SK-N-DZ (cell line): ENCODE measurements at places on chromosomes 6 and 20.

DNA sequence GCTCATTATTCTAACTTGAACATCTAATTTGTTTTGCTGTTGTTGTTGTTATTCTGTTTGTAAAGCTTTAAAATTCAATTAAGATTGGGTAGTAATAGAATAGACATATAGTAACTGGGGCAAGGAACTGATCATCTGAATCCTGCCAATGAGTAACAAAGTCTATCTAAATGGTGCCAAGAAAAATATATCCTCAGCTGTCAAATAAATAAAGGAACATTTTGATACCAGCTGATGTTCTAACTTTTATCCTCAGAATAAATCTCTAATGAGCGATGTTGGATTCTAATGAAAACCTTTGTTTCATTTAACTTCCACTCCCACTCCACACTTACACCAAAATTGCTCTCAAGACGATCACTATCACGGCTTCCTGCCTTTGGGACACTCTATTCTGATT, 210.9 kb downstream of the TINAG start:
- no peak for DNase-seq

- no peak for DNase-seq
Measured at GRCh38 chr20:47981222-47981621, 195.9 kb upstream of the SULF2 start.

DNA sequence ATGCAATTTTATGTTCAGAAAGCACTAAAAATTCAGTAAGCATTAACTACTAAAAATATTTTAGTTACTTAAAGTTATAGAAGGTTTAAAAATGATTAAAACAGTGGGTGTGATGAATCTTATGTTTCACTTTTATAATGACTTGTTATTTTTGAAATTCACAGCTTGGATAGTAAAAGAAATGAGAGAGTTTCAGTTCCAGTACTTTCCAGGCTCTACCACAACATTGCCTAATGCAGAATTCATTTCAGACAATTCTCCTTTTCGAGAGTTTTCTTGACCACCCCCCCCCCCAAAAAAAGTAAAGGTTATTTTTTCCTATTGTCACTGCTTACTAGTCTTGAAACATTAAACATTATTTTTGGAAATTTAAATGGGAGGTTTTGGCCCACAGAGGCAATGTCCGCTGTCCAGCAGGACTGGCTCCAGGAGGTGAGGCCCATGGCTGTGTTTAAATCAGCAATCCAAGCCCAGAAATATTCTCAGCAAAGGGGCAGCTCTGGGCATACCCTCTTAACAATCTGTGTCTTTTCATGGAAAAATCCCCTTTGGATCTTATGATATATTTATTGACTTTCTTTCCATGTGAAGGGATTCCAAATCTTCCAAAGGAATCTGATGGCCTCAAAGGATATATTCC, 519.9 kb downstream of the MAFB start:
- DNase-seq, result no peak

DNA sequence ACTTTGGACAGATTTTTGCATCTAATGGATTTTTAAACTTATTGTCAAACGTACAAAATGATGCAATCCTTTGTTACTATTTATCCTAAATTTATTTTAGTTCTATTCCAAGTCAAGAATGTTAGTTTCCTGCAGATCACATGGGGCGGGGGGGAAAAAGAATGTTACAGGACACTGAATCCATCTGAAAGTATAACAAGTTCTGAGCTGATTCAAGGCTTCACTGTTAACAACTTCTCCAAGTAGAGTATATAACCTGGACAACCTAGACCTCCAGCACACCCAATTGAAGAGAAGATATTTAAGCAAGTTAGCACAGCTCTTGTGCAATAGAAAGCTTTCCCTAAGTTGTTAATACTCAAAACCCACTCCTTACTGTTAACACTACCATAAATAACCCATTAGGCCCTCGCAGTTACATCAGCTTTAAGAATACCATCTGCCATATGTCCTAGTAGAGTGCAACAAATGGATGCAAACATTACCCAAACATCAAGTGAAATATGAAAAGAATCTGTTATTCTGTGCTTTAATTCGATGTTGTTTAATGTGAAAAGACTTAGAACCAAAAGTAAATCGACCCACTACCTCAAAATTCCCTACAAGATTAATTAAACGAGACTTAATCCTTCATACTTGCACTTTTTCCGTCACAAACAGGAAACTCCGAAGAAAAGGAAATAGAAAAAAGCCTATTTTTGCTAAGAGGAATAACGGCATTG, 1.3 kb downstream of the SEC63 start:
- DNase-seq, result no peak

- no peak for DNase-seq
Measured at GRCh38 chr6:160996131-160996601, 4.6 kb downstream of the MAP3K4 start.

- DNase-seq, result no peak
Measured at GRCh38 chr6:109051301-109052017, 43.2 kb downstream of the SESN1 start.

- DNase-seq, result no peak
Measured at GRCh38 chr6:36207155-36207554, 10.6 kb downstream of the BRPF3 start.

- DNase-seq, result no peak
Measured at GRCh38 chr20:37296371-37296770, 6.9 kb downstream of the MANBAL start.

DNA sequence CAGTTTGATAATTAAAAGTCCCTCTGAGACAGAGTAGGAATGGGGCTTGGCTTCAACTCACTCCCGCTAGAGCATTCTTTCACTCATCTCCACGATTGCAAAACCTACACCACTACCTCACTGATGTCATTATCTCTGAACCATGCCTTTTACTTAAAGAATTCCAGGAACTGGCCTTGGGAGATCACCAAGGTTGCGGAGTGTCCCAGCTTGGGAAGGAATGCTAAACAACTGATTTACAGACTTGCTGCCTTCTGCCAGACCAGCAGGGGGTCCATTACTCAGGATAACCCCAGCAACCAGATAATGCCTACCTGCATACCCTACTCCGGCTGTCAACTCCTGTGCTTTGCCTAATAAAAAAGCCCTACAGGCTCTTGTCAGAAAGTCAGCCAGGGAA, 102.2 kb upstream of the RALGAPA2 start:
- no peak for DNase-seq

DNA sequence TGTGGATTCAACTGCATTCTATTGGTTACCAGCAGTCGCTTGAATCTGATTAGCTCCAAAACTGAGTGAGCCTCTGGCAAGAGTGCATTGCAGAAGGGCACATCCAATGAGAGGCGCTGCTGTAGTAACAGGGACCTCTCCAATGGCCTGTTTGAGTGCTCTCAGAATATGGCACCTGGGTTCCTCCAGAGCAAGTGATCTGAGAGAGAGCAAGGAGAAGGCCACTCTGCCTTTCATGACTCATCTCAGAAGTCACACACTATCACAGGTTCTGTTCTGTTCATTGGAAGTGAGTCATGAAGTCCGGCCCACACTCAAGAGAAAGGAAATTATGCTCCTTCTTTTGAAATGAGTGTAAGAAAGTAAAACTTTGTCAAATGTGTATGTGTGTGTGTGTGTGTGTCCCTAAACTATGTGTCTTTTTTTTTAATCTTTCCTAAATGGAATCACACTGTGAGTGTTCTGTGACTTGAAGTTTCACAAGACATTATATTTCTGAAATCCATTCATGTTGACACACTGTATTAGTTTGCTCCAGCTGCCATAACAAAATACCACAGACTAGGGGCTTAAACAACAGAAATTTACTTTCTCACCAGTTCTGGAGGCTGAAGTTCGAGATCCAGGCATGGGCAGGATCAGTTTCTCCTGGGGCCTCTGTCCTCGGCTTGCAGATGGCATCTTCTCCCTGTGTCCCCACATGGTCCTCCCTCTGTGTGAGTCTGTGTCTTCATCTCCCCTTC, 138.3 kb upstream of the CDYL start:
- no peak for DNase-seq

DNA sequence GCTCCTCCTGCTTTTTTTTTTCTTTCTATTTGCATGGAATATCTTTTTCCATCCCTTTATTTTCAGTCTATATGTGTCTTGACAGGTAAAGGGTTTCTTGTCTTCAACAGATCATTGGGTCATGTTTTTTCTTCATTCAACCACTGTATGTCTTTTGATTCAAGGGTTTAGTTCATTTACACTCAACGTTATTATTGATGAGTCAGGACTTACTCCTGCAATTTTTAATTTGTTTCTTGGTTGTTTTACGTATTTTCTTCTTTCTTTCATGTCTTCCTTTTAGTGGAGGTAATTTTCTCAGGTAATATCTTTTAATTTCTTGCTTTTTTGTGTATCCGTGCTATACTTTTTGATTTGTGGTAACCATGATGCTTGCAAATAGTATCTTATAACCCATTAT, 429.1 kb upstream of the HTR1E start:
- no peak for DNase-seq

DNA sequence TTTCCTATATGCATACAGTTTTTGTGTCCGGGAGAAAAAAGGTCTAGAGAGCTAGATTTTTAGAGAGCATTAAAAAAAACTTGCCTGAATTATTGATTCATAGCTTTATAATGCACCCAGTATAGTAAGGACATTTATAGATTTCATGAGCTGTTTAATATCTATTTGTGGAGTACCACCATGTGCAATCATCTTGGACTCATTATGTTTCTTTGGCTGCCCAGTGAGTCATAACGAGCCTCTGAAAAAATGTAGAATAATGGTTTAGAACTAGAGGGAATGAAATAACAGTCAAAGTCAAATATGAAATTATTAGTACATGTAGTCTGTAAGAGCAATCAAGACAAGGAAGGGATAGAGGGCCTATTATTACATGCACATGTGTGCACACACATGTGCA, 350.0 kb downstream of the CD83 start:
- no peak for DNase-seq

DNA sequence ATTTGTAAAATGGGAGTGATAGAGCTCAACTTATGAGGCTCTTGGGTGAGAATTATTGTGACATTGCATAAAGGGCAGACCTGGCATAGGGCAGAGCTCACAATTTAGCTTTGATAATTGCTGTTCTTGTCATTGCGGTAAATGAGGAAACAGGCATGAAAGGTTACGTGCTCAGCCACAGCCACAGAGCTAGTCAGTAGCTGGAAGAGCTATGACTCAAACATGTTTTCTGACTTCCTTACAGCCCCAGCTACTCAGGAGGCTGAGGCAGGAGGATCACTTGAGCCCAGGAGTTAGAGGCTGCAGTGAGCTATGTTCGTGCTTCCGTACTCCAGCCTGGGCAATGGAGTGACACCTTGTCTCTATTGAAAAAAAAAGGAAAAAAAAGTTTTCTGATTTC, 3.5 kb upstream of the GHRH start:
- no peak for DNase-seq

DNA sequence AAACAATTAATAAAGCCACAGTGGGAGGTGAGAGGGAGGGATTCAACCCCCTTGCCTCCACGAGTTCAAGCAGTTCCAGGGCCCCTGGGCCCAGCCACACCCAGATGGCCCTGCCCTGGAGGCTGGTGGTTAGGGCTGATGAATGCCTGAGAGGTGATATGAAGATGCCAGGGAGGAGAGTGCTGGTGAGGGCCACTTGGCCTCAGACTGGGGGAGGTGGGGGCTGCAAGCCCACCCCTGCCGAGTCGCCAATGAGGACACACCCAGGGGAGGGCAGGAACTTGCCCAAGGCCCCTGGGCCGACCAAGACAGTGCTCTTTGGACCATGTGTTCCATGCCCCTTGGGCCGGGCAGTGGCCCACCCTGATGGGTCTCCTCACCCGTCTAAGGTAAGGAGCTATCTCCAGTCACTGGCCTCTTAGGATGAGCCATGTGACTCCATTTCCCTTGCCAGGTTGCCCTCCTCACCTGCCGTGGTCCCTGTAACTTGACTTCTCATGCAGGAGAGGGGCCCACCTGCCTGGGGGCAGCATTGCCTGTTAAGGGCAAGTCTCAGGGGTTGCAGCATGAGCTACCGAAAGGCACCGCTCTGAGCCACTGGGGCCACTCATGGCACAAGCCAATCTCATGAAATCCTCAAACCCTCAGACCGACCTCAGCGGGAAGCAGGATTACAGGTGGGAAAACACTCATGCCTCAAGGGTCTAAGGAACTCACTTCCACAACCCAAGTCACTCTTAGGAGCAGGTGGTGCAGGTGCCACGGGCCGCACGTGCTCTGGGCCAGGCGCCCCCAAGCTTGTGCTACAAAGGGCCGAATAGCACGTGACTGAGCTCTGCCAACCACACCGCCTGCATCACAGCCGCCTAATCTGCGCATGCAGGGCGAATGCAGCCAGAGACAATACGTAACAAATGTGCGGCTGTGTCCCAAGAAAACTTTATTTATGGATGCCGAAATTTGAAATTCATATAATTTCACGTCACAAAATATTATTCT, 147.4 kb upstream of the MLN start:
- DNase-seq, result no peak

DNA sequence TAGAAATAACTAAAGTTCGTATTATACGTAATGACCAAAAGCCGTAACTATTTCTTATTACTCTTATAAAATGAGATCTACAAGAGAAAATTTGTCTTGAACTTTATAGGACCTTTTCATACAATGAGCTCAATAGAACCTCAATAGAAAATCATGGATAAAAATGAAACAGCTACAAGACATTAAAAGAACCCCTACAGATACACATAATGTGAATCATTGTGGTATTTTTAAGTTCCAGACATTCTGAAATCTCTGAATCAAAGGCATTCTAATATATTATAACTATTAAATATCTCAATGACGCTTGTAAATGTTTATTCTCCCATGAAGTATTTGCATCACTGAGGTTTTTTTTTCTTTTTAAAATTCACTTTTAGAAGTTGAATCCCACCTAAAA, 22.2 kb upstream of the POU3F2 start:
- no peak for DNase-seq

- no peak for DNase-seq
Measured at GRCh38 chr20:8183526-8183925, 51.5 kb downstream of the PLCB1 start.

DNA sequence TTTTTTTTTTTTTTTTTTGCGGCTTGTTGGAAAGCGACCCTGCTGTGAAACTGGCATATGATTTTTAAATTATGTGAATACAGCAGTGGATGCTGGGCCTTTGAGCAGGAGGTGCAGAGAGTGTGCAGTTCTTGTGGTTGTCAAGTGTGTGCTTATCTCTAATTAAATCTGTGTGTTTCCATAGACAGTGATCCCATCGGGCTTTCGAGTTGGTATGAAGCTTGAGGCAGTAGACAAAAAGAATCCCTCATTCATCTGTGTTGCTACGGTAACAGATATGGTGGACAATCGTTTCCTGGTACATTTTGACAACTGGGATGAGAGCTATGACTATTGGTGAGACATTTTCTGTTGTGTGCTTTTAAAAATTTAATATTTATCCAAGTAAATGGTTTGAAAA, 52.4 kb downstream of the L3MBTL3 start:
- peak; percentile 10 for DNase-seq

- no peak for DNase-seq
Measured at GRCh38 chr6:118743746-118744145, 92.4 kb upstream of the CEP85L start.

DNA sequence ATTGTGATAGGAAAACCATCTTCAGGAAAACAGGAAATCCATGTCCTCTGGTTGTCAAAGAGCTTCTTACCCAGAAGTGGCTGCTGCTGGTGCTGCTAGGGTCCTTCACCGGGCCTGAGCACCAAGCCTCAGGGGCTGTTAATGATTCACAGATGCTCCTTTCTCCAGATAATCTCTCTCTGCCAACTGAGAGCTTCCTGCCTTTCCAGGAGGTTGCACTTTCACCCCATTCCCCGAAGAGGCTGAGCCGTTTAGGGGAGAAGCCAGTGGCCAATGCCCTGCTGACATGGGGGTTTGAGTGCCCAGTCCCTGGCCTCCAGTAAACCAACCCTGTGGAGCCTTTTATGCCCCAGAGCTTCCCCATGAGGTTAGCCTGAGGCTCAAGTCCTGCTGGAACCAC, 122.4 kb downstream of the CBLN4 start:
- no peak for DNase-seq
